ENCODE measurements at places on chromosomes 13 and 19. TPM values are rescaled to one million over a fixed set of nuclear protein-coding genes. Genes with fewer than 3 reads are reported as not detected.

The WASF3 gene
- total RNA-seq, result 12.2 TPM

The PIBF1 gene
- 28.5 TPM for total RNA-seq

The PCDH8 gene
- not detected for total RNA-seq

The SIGLEC9 gene
- not detected for total RNA-seq

The EGLN2 gene
- 153 TPM for total RNA-seq

The TNFSF9 gene
- 1.3 TPM for total RNA-seq

The CADM4 gene
- 3.8 TPM for total RNA-seq

The ZNF681 gene
- total RNA-seq, result 0.87 TPM

The EFNB2 gene
- 3.9 TPM for total RNA-seq

The HPN gene
- total RNA-seq, result not detected

The DMRTC2 gene
- not detected for total RNA-seq

The CGB1 gene
- total RNA-seq, result not detected

The PLK5 gene
- total RNA-seq, result not detected

The OR7C1 gene
- total RNA-seq, result not detected

The C5AR2 gene
- not detected for total RNA-seq

The ZNF534 gene
- 0.17 TPM for total RNA-seq

The SNRNP70 gene
- total RNA-seq, result 242 TPM

The GAMT gene
- total RNA-seq, result 61.5 TPM

The ZNF177 gene
- total RNA-seq, result 1.3 TPM

The OR2Z1 gene
- total RNA-seq, result not detected

The FGF9 gene
- not detected for total RNA-seq

The KCTD12 gene
- 64.7 TPM for total RNA-seq

The MBD3L1 gene
- not detected for total RNA-seq

The EDNRB gene
- total RNA-seq, result 48.1 TPM

The ETV2 gene
- 0.44 TPM for total RNA-seq

The ZMYM5 gene
- 20.2 TPM for total RNA-seq

The KCNC3 gene
- total RNA-seq, result not detected

The PODNL1 gene
- 2.5 TPM for total RNA-seq

The GPR4 gene
- 0.73 TPM for total RNA-seq

The ZIC2 gene
- total RNA-seq, result not detected

The PEAK3 gene
- total RNA-seq, result not detected

The NLRP9 gene
- not detected for total RNA-seq

The TRPM4 gene
- 27.0 TPM for total RNA-seq

The SIGLEC11 gene
- not detected for total RNA-seq

The NCAN gene
- under 0.01 TPM for total RNA-seq

The SLITRK5 gene
- total RNA-seq, result 0.15 TPM

The FCHO1 gene
- 0.29 TPM for total RNA-seq

The FCER2 gene
- not detected for total RNA-seq

The PRSS57 gene
- 0.17 TPM for total RNA-seq

The KLK12 gene
- total RNA-seq, result not detected

The MISP gene
- under 0.01 TPM for total RNA-seq

The SIGLEC8 gene
- not detected for total RNA-seq

The FXYD1 gene
- total RNA-seq, result 0.44 TPM

The ENOX1 gene
- 1.6 TPM for total RNA-seq

The SEMA6B gene
- 0.50 TPM for total RNA-seq

The PGLYRP2 gene
- not detected for total RNA-seq

The KLK8 gene
- not detected for total RNA-seq

The SYT5 gene
- total RNA-seq, result 0.15 TPM

The NCCRP1 gene
- under 0.01 TPM for total RNA-seq

The CLIP3 gene
- total RNA-seq, result 30.8 TPM

The URAD gene
- not detected for total RNA-seq

The ZNF541 gene
- total RNA-seq, result not detected

The PTH2 gene
- not detected for total RNA-seq

The WIZ gene
- 15.3 TPM for total RNA-seq

The MISP3 gene
- total RNA-seq, result 0.15 TPM

The IGSF23 gene
- 0.17 TPM for total RNA-seq

Measured in smooth muscle cell of trachea (primary cell).